Upper lobe of left lung (tissue), 6 donors: ENCODE measurements at places on chromosomes 4 and X. TPM values are rescaled to one million over a fixed set of nuclear protein-coding genes. Genes with fewer than 3 reads are reported as not detected.

DNA sequence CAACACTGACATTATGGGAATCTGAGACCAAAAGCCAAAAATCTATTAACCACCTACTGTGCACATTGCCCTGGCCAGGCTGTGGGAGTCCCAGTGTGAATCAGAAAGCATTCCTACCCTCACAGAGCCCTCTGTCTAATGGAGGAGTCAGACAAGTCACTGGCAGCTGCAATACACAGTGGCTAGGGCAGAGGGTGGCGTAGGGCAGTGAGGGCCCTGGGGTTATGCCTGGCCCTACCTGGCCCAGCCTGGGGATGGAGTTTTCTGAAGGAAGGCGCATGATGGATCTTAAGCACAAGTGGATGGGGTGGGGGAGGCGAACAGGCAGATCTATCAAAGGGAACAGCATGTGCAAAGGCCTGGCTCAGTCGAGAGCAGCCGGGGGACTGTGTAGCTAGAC is 10.8 kb downstream of the JAKMIP1 start:
- no peak overlapping the region for H3K4me3 ChIP-seq
- H3K27ac ChIP-seq: no peak overlapping the region
- no peaks in the 10 kb centered on the region for H3K27me3 ChIP-seq
- no peak for DNase-seq

DNA sequence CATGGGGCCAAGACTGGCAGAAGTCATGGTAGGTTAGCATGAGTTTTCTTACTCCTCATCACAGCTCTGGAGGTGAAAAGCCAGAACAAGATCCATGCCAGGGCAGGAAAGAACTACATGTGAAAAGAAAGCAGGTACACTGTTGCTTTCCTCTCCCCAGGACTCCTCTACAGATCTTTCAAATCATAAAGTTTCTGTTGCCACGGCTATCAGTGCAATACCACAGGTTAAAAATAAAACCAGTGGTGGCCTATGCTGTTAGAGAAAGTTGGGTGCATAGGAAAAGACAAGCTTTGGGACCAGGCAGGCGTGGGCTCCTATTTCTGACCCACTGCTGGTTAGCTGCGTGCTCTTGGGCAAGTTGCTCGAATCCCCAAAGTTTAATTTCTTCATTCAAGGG is 81.4 kb downstream of the SH3RF1 start:
- peaks cover 25% of the 10 kb centered on the region for H3K4me1 ChIP-seq
- no peaks in the 10 kb centered on the region for H3K36me3 ChIP-seq
- H3K27me3 ChIP-seq: no peaks in the 10 kb centered on the region
- H3K4me3 ChIP-seq: no peak overlapping the region
- H3K27ac ChIP-seq: no peak overlapping the region

DNA sequence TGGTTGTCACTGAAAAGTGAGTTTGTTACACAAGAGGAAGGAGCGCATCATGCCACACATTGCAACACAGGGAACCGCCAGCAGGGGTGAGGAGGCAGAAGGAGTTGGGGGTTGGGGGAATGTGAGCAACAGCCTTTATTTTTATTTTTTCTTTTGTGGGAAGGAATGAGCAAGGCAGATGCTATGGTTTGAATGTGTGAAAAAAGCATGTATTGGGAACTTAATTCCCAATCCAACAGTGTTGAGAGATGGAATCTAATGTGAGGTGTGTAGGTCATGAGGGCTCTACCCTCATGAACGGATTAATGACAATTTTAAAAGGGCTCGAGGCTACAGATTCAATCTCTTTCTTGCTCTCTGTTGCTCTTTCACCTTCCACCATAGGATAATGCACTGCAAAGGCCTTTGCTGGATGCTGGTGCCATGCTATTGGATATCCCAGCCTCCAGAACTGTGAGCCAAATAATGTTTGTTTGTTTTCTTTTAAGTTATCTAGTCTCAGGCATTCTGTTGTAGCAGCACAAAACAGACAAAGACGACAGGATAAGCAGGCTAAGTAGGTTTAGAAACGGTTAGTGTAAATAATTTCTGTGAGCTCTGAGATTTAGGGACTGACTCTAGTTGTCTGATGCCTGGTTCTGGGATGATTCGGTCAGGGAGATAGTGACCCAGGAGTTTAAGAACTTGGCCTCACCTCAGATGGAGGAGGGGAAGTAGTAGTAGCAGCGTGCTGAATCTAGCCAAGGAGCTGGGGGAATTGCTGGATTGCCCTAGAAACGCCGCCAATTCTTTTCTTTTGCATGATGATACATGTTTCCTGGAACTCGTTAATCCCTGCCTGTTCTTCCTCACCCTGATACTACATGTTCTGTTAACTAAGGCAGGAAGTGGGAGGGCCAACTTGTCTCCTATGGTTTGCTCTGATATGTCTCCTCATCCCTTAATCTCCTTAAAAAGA is 156.6 kb upstream of the CTSO start:
- H3K27me3 ChIP-seq: no peaks in the 10 kb centered on the region
- DNase-seq: no peak
- H3K4me1 ChIP-seq: no peaks in the 10 kb centered on the region
- no peak overlapping the region for H3K4me3 ChIP-seq
- H3K36me3 ChIP-seq: no peaks in the 10 kb centered on the region
- no peak overlapping the region for H3K27ac ChIP-seq

GRCh38 chr4:38865445-38865844 is 2.2 kb upstream of the FAM114A1 start:
- peaks cover 4% of the 10 kb centered on the region for H3K36me3 ChIP-seq
- no peak overlapping the region for H3K27ac ChIP-seq
- no peak overlapping the region for H3K4me3 ChIP-seq
- no peak for DNase-seq
- H3K27me3 ChIP-seq: no peaks in the 10 kb centered on the region
- peaks cover 19% of the 10 kb centered on the region for H3K4me1 ChIP-seq

DNA sequence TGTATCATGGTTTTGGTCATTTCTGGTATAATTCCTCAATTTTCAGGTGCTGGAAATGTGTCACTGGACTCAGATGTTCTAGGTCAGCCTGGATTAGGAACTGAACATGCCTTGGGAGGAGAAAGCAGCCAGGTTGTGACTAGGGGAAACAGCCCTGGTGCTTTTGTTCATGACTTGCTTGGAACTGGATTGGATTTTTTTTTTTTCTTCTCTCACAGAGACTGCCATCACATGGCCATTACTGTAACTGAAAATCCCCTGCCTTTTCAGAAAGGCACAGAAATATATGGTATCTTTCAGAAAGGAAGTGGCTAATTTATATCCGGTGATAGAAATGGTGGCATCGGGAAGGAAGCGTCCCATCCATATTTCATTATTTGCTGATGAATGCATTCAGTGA is 34.6 kb downstream of the SEPTIN11 start:
- peaks cover 35% of the 10 kb centered on the region for H3K4me1 ChIP-seq
- no peaks in the 10 kb centered on the region for H3K36me3 ChIP-seq
- H3K27me3 ChIP-seq: no peaks in the 10 kb centered on the region
- H3K27ac ChIP-seq: peak overlapping the region; percentile 35
- DNase-seq: no peak

- no peak overlapping the region for H3K27ac ChIP-seq
- no peaks in the 10 kb centered on the region for H3K27me3 ChIP-seq
- H3K4me3 ChIP-seq: peak overlapping the region; percentile 27
- no peaks in the 10 kb centered on the region for H3K36me3 ChIP-seq
- H3K4me1 ChIP-seq: peaks cover 7% of the 10 kb centered on the region
Measured at GRCh38 chrX:20116087-20116576, 575 bp downstream of the MAP7D2 start.

GRCh38 chr4:28548594-28548993 is 1688.0 kb downstream of the STIM2 start:
- DNase-seq: no peak
- no peaks in the 10 kb centered on the region for H3K36me3 ChIP-seq

DNA sequence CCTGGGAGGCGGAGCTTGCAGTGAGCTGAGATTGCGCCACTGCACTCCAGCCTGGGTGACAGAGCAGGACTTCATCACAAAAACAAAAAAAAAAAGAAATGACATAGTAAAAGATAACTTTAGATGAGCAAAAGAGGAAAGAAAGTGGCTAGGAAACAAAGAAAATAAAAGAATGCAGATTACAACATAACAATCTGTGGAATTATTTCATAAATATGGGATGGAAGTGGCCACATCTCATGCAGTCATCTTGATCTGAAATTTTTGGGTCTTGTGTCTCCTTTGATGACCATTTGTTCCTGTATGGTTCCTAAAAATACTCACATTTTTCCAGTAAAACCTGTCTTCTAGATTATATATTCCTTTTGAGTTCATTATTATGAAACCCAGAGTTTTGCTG is 271.4 kb downstream of the SPRY1 start:
- no peak overlapping the region for H3K27ac ChIP-seq
- no peaks in the 10 kb centered on the region for H3K4me1 ChIP-seq
- no peaks in the 10 kb centered on the region for H3K27me3 ChIP-seq
- H3K36me3 ChIP-seq: no peaks in the 10 kb centered on the region
- DNase-seq: no peak
- no peak overlapping the region for H3K4me3 ChIP-seq

DNA sequence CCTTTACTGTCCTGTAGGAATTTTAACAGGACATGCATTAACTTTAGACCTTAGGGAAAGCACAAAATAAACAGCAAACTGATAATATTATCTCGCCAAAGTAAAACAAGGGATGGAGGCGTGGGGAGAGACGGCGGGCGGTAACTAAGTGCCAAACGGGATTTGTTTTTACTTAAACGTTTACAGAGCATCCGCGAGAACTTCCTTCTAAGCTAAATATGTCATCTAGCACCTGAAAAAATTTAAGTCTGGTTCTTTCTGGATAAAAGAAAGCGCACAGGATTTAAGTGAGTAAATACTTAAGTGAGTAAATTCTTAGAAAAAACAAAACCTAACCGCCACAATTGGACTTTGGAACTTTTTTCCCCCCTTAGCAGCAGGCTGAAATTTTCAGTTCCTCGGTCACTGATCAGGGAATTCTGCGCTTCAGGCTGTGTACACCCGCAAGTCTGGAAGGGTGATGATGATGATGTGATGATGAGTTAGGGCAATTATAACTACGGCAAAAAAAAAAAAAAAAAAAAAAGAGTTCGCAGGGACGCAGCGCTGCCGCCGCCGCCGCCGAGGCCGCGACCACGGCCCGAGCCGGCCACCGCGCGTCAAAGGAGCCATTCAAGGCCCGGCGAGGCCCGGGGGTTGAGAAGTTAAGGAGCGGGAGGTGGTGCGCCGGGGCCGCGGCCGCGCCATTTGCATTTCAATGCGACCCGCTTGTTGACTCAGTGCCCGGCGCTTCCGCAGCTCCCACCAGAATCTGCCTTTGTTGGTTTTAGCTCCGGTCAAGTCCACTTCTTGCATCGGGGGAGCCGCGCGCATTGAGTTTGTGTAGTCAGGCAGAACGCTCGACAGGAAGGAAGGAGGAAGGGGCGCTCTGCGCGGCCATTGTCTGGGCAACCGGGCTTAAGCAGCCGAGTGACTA is 108.8 kb downstream of the SPRY1 start:
- DNase-seq: peak; percentile 36
- H3K4me3 ChIP-seq: peak overlapping the region; percentile 60
- no peaks in the 10 kb centered on the region for H3K27me3 ChIP-seq
- H3K36me3 ChIP-seq: no peaks in the 10 kb centered on the region

- H3K27me3 ChIP-seq: no peaks in the 10 kb centered on the region
- no peaks in the 10 kb centered on the region for H3K36me3 ChIP-seq
- no peak overlapping the region for H3K4me3 ChIP-seq
- DNase-seq: no peak
Measured at GRCh38 chr4:152211936-152212653, 323.8 kb downstream of the FBXW7 start.

- H3K4me3 ChIP-seq: no peak overlapping the region
- no peak for DNase-seq
- no peaks in the 10 kb centered on the region for H3K4me1 ChIP-seq
- H3K36me3 ChIP-seq: no peaks in the 10 kb centered on the region
- H3K27me3 ChIP-seq: no peaks in the 10 kb centered on the region
Measured at GRCh38 chrX:28223991-28224390, 242.7 kb upstream of the DCAF8L1 start.

GRCh38 chr4:146283758-146284651 is 69.7 kb downstream of the REELD1 start:
- H3K27ac ChIP-seq: no peak overlapping the region
- no peaks in the 10 kb centered on the region for H3K36me3 ChIP-seq
- no peaks in the 10 kb centered on the region for H3K27me3 ChIP-seq
- no peak overlapping the region for H3K4me3 ChIP-seq

DNA sequence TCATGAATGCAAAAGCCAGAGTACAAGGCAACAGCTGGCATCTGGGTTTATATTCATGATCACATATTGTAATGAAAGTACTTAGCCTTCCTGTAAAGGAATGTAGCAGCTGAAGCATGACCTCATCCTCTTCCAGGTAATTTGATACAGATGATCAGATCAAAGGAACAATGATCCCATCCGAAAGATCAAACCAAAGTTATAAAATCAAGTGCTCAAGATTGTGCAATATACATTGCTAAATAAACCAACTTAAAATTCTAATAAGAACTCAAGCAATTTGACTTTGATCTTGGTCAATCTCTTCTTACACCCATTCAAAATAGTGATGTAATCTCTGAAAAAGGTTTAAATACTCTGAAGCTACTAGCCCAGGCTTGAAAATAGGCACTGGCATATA is 113.1 kb upstream of the INPP4B start:
- H3K4me3 ChIP-seq: no peak overlapping the region
- no peaks in the 10 kb centered on the region for H3K27me3 ChIP-seq
- H3K27ac ChIP-seq: no peak overlapping the region
- H3K36me3 ChIP-seq: no peaks in the 10 kb centered on the region

DNA sequence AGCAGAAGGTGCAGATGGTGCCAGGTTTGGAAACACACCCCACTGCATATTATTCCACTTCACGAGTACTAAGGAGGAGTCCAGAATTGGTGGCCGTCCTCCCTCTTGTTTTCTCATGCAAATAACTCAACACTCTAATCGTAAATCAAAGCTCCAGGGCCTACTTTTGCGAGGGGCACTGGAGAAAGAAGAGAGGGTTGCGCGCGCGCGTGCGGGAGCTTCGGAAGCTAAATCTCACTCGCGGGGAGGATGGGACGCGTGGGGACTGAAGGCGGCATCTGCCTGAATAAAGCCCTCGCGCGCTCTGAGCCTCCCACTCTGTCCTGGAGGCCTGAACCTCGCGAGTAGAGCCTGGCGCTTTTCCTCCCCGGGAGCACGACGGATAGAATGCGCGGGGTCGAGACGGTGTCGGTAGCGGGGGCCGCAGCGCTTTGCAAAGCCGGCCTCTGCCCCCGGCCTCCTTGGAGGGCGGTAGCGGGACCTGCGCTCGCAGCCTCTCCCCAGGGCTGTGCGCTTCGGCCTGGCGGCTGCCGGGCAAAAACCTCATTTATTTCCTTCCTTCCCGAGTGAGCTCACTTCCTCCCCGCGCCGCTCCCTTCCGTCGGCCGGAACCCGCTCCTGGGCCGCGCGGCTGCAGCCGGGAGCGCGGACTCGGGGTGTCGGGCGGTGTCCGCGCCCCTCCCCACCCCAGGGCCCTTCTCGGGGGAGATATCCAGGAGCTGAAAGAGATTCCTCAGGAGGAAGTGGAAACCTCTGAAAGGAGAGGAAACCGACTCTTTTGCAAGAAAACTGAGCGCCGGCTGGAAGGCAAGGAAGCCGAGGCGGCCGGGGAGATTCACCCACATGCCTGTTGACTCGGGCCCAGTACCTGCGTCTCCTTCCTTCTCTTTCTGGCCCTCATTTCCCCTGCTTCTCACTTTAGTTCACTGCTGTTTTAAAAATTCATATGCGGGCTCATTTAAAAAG is 20.7 kb downstream of the HAND2 start:
- H3K27ac ChIP-seq: no peak overlapping the region
- H3K27me3 ChIP-seq: peaks cover 52% of the 10 kb centered on the region
- DNase-seq: no peak
- H3K36me3 ChIP-seq: no peaks in the 10 kb centered on the region
- H3K4me1 ChIP-seq: peaks cover 20% of the 10 kb centered on the region

Gene FRG2
- total RNA-seq: not detected

Gene MAML3
- 20.1 TPM for total RNA-seq

Gene F11
- total RNA-seq: 5.6 TPM

Gene ENOX2
- 14.8 TPM for total RNA-seq

Gene SPATA18
- total RNA-seq: 55.2 TPM

Gene SPON2
- total RNA-seq: 51.4 TPM

Gene RNF150
- 2.0 TPM for total RNA-seq

Gene FAT4
- 16.8 TPM for total RNA-seq
